ENCODE measurements at places on chromosomes 13 and 19. TPM values are rescaled to one million over a fixed set of nuclear protein-coding genes. Genes with fewer than 3 reads are reported as not detected.

TEX101 gene
- total RNA-seq: not detected

LRRC63 gene
- total RNA-seq: not detected

ZNF490 gene
- 4.3 TPM for total RNA-seq

EDNRB gene
- 55.3 TPM for total RNA-seq

ZNF99 gene
- total RNA-seq: under 0.01 TPM

OR7A5 gene
- not detected for total RNA-seq

ZNF296 gene
- 0.23 TPM for total RNA-seq

STAP2 gene
- total RNA-seq: 1.7 TPM

ZNF850 gene
- total RNA-seq: 2.3 TPM

CGB3 gene
- total RNA-seq: not detected

NRTN gene
- total RNA-seq: 53.0 TPM

All from esophagus muscularis mucosa (tissue), 4 donors.